ENCODE measurements at places on chromosomes 1 and 21. TPM values are rescaled to one million over a fixed set of nuclear protein-coding genes. Genes with fewer than 3 reads are reported as not detected.

The MSH4 gene
- total RNA-seq = 0.07 TPM

The RC3H1 gene
- 16.8 TPM for total RNA-seq

The MYOM3 gene
- total RNA-seq = 0.19 TPM

The CHD5 gene
- not detected for total RNA-seq

The TUT4 gene
- total RNA-seq = 33.0 TPM

The ESPN gene
- 117 TPM for total RNA-seq

The ACADM gene
- 168 TPM for total RNA-seq

The OR1C1 gene
- total RNA-seq = not detected

DNA sequence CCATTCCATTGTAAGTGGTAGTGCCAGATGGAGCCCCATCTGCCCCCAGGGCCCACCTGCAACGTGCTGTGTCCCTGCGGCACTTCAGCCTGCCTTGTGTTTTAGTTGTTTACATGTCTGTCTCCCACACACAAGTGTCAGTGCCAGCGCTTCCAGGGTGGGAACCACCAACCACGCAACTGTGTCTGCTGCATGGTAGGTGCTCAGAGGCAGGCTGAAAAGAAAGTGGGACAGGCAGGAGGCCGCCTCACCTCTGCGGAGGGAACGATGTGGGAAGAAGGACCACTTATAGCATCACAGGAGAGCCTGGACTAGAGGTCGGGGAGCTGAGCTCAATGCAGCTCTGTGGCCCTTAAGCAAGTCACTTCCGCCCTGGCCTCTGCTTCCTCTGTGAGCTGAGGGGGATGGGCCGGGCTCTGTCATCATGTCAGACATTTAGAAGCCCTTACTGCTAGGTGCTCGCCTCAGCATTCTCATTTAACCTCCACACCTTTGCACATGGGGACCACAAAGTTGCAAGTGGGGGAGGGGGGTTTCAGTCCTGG, 17.9 kb downstream of the SLC9A1 start:
- DNase-seq = peak; percentile 69

DNA sequence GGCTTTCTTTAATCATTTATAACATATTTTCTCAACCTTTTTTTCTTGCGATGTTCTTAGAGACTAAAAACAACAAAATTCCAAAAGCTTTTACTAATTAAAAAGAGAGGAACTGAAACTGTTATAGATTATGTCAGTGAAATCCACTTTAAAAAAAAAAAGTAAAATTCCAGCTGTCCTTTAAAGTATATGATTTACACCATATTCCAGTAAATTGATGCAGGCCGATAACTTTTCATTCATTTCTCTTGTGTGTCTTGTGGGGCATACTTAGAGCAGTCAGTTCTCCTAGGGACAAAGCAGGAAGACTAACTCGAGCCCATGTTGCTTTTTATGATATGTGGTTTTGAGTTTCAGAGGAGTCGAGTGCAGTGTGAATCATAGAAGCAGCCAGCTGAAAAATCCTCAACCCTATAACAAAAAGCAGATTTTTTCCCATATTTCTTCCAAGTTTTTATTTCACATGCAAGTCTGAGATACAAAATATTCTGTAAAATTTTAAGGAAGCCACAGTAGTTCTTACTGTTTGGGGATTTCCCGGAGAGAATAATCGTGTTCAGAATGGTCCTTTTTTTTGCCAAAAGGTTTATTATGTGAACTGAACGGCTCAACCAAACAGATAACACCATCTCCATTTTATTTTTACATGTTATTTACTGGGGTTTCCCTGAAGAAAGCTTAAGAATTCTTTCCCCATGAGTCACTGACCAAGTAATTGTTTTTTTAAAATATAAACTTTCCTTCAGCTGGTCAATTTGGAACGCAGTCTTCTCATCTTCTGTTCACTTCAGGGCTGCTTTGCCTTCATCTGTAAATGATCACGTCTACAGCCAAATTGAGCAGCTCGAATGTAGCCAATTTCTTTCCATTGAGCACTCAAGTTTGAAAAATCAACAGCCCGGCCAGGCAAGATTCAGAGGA, 77.0 kb upstream of the C1orf105 start:
- DNase-seq = no peak

GRCh38 chr1:923131-923990, at the start of gene SAMD11:
SAMD11 (plus strand) TSS chr1:923923; CDS start chr1:924432, 509 bp downstream.
- DNase-seq = peak; percentile 82

- no peak for DNase-seq
These were observed 142.1 kb upstream of the COL11A1 start for GRCh38 chr1:103250441-103250861.

- no peak for DNase-seq
These were observed 75.7 kb downstream of the ZC3H11B start for GRCh38 chr1:219537223-219537631.

DNA sequence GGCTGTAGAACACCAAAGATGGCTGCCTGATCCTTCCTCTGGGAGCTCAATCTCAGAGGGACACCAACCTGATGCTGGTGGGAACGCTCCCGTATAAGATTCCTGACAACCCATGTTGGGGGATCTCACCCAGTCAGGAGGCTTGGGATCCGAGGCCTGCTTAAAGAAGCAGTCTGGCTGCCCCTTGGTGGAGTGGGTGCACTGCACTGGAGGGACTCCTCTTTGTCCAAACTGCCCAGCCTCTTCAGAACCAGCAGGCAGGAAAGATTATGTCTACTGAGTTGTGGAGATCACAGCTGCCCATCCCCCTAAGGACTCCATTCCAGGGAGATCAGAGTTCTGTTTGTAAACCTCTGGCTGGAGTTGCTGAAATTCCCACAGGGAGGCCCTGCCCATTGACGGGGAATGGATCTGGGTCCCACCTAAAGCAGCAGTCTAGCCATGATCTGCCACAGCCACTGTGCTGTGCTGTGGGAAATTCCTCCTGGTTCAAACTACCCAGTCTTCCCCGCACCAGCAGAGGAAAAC, 23.0 kb downstream of the S100B start:
- no peak for DNase-seq

DNA sequence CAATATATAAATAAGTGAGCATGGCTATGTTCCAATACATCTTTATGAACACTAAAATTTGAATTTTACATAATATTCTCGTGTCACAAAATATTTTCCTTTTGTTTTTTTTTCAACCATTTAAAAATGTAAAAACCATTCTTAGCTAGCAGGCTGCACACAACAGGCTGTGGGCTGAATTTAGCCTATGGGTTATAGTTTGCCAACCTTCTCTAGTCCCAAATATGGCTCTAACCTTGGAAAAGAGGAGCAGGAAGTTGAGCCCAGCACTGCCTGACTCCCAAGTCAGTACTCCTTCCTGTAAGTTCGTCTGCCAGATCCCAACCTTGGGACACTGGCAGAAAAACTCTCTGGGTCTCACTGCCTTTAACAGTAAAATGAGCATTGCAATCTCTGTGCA, 13.4 kb downstream of the C1QB start:
- no peak for DNase-seq

DNA sequence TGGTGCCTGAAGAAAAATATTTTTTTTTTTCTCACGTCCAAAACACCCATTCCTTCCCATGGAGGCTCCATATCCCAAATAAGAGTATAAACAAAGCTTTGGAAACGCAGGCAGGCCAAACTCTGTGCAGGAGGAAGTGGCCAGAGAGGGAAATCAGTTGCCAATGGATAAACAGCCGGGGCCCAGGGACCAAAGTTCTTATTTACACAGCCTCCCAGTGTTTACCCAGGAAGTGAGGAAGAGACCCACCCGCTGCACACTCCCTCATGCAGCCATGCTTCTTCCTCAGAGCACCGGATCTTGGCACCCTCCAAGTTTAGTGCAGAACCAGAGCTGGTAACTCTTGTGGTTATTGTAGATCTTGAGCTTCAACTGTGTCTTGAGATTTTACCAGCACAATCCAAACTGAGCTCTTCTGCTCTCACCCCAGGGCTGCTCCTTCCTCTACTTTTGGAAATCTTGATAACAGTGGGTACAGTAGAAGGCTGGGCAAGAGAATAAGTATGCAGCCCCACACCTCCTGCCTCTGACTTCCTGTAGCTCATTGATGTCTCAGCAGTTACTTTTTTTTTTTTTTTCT, 14.2 kb downstream of the MARCKSL1 start:
- DNase-seq = no peak

GRCh38 chr1:90826024-90826423, 108.9 kb upstream of the BARHL2 start:
- DNase-seq = no peak

DNA sequence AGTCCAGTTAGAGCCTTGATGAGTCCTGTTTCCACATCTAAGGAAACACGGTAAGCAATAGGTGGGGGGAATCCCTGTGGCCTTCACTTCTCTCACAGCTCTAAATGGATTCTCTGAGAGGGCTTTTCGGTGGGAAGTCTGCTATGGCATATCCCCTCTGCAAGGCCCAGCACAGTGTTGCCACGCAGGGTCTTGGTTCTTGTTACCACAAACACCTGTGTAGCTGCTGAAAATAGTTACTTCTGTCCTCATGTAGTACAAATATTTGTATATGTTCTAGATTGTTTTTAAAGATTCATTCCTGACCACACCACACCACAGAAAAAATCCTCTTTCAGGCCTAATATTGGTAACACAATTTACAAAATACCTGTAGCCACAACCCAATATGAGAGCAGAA, 5.6 kb downstream of the ACTA1 start:
- DNase-seq = no peak

DNA sequence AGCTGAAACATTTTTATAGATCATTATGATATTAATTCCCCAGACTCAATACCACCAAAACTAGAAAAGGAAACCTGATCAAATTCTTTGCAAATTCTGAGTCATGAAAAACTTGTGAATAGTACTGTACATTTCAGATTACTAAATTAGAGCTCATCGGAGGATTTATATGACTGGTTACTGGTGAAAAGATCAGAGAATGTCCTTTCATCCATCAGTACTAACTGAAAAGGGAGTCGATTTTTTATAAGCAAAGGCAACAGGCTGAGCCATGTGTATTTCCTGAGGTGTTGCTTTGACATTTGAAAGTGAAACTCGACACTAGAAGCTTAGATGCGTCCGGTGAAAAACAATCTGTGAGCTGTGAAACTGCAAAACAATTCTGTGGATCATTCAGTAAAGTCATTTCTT, 155.7 kb downstream of the TNFSF18 start:
- no peak for DNase-seq

GRCh38 chr1:221334062-221334461, 407.8 kb downstream of the DUSP10 start:
- DNase-seq = no peak
